ENCODE measurements at places on chromosomes 7 and 10.

GRCh38 chr7:96380111-96380512 is 58.2 kb upstream of the SLC25A13 start:
- DNase-seq: no peak

GRCh38 chr10:12250181-12250580 is 54.2 kb downstream of the CDC123 start:
- no peak for DNase-seq

- DNase-seq: no peak
Measured at GRCh38 chr10:22437620-22438588, 92.6 kb downstream of the SPAG6 start.

DNA sequence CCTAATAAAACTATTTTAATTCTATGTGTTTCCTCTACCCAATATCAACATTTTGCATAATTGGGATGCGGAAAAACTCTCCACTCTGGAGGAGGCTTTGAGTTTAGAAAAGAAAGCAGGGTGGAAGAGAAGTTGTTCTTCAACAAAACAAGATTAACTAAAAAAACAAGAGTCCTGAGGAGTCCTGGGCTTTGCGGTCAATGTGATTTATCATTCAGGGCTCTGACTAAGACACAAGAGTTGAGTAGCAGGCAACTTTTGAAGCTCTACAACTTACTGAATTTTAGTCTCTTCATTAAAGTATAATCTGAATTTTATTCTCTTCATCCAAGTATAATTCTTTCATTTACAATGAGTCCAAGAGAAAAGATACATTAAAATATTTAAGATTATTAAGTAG is 18.3 kb upstream of the TMEM26 start:
- no peak for DNase-seq

- DNase-seq: no peak
Measured at GRCh38 chr7:134209322-134210015, 82.3 kb downstream of the LRGUK start.

- DNase-seq: no peak
Measured at GRCh38 chr7:15335390-15335789, 226.4 kb downstream of the AGMO start.

DNA sequence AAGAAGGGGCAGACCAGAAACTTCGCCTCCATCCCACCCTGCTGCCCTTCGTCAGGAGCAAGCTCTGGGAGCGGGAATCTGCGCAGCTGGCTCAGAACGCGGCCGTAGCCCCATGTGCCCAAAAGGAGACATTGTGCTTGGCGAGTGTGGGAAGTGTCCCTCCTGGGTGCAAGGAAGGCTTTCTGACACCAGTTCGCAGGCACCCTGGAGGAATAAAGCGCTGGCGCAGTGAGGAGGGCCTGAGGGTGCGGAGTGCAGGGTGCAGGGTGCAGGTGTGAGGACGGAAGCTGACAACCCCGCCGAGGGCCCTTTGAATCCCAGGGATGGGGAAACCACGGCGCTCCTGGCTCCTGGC is 811 bp downstream of the SLIT1 start:
- DNase-seq: no peak

- DNase-seq: no peak
Measured at GRCh38 chr7:9711259-9711918, 1262.3 kb upstream of the PHF14 start.

DNA sequence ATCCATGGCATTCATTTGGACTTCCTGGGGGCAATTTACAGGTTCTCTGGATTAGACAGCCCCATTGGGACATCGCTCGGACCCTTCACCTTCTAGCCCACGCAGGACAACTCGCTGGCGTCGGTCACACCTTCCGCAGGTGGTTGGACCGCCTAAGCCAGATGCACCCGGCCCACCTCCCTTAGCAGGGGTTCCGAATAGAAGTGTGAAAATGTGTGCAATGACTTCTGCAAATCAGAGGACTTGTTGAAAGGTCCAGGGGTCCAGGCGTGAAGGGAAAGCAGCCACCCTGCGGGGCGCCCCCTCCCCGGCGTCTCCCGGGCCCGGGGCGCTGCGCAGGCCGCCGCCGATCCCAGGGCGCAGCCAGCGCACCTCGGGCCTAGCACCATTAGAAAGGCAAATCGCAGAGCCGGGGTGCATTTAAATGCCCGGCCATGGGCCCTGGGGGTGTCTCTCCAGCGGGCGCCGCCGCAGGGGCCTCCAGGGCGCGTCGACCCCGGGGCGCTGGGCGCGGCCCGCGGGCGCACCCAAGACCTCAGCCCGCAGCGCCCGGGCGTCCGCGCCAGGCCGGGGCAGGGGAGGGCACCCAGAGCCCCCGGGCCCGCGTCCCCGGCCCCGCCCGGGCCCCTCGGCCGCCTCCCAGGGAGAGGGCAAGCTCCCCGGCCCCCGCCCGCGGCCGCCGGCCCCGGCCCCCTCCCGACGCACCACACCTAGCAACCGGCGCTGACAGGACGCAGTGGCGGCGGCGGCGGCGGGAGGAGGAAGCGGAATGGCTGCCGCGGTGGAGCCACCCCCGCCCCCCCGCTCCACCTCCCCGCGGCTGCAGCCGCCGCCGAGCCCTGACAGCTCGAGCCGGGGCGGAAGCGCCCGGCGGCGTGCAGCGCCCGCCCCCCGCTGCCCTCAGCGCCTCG is 1.2 kb downstream of the JAZF1 start:
- DNase-seq: peak; percentile 69

DNA sequence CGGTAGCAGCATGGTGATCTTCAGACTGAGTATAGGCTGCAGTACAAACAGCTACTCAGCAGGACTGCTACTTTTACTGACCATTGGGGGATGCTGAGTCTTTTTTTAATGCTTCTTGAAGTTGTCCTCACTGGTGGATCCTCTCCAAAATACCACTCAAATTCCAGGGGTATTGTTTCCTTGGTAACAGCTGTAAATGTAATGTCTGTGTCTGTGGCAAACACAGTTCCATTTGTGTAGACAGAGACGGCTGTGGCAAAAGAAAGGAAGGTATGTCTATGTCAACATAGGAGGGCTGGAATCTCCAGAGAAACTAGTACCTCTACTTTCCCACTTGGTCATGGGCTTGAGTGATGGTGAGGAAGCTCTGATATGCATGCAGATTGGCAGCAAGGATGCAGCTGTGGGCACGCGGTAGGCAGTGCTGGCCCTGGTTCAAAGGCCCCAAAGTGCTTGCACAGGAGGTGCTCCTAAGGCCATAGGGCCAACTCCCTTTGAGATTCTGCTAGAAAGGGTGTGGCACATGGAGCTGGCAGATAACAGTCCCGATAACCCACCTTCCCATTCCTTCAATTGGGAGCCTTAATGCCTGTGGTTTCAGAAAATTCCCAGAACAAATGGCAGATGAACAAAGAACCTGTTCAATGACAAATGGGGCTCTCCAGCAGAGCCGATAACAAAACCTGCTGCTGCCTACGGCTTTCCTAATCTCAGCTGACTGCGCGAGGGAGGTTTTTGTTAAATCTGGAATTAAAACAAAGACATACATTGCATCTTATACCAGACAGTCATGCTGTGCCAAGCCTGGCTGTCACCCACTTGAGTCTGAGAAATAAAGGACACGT is 43.0 kb downstream of the PKD1L1 start:
- no peak for DNase-seq

DNA sequence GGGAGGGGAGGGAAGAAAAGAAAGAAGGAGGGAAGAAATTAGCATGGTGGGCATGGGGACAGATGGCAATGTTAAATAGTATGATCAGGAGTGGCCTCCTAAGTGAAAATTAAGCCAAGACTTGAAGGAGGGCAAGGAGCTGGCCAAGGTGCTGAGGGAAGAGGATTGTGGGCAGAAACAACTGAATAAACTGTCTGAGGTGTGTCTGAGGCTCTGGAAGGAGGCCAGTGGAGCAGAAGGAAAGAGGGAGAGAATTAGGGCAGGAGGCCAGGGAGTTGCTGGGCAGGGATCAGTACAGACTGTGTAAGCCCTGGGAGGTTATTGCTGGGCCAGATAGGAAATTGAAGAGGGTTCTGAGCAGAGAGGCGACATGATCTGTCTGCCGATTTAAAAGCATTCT is 40.6 kb upstream of the VKORC1L1 start:
- no peak for DNase-seq

- DNase-seq: no peak
Measured at GRCh38 chr10:93404048-93404354, 78.1 kb downstream of the MYOF start.

DNA sequence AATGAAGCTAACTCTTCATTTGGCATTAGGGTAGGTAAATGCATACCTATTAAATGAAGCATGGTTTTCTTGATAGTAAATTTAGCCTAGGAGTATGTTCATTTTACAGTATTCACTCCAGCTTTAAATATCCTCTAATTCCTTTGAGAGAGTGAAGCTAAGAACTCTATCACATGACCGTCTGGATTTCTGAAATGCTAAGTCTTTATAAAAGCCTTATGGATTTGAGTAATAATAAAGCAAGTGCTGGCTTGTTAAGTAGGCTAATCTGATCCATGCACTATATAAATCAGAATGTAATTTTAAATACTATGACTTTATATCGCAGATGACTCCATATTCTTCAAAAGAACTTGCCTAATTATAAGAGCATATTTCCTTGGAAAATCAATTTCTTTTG is 64.8 kb downstream of the REEP3 start:
- no peak for DNase-seq

- DNase-seq: no peak
Measured at GRCh38 chr7:27551803-27552400, 110.8 kb downstream of the HIBADH start.

GRCh38 chr7:151592868-151593486 is 73.3 kb upstream of the RHEB start:
- DNase-seq: no peak

- no peak for DNase-seq
Measured at GRCh38 chr7:2106924-2107323, 125.8 kb downstream of the MAD1L1 start.
